ENCODE measurements at places on chromosomes 7 and 10.
A peak's percentile ranks its signal among the peaks of the same experiment; 100 is the strongest.

DNA sequence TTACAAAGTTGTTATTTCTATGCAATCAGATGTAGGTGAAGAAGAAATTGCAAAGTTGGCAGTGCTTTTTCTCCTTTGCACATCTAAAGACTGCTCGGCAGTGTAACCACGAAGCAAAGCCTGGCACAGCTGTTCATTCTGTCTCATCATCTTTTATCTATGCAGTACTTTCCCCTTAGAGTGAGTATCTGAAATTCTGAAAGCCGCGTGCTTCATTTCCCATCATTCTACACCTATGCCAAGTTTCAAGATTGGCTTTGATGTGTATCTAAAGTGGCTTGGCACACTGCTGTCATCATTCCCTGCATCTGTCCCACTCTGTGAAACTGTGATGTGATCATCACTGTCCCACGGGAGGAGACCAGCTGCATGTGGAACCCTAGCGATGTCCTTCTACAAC is 15.2 kb downstream of the SOSTDC1 start:
- no peak for DNase-seq

GRCh38 chr10:63217120-63217605 is 84.0 kb downstream of the NRBF2 start:
- no peak for DNase-seq

- no peak for DNase-seq
Observed at GRCh38 chr7:96238474-96238873, 83.4 kb downstream of the SLC25A13 start.

DNA sequence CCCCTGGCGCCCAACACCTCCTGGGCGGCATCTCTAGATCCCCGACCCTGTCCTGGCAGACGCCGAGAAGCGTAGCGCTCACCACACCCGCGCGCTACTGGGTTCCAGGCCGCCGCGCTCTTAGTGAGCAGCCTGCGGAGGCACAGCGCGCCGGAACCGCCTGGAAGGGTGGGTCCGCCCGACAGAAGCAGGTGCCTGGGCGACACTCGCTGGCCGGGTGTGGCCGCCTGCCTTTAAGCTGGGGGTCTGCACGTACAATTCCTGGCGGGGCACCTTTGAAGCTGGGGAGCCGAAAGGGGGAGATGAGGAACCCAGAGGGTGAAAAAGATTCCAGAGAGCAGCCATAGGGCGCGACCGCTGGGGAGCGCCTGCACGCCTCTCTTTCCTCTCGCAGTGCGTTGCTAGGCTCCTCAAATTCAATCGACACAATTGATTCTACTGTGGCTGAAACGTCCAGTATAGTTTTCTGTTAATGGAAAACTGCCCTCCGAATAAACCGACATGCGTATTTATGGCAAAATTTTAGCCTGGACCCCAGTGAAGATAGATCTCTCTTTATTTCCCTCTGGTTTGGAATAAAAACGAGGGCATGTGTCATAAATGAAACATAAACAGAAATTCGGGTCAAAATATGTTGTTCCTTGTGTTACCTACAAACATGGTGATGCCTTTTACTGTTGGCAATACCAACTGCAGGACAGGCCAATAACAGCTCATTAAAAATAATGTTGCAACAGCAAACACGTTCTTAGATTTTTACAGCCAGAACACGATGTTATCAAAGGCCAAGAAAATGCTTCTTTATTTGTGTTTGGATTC is 4.6 kb downstream of the HMX3 start:
- DNase-seq: no peak

GRCh38 chr7:23357190-23358093 is 58.3 kb downstream of the MALSU1 start:
- DNase-seq: no peak

DNA sequence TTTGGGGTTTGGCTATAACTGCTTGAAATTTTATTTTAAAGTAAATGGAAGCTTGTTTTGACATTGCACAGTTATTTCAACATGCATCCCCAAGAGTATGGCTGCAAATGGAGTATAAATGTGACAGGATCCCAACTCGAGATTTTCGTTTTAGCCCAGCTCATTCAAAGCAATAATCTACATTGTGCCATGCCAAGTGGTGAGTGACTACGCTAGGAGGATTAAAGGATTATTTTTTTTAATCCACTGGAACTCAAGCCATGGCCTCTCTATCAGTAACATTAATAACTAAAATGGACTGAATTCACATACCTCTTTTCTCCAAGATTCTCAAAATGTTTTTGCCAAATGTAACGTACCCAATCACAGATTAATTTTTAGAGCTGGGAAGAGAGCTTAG is 60.6 kb upstream of the AUTS2 start:
- no peak for DNase-seq

DNA sequence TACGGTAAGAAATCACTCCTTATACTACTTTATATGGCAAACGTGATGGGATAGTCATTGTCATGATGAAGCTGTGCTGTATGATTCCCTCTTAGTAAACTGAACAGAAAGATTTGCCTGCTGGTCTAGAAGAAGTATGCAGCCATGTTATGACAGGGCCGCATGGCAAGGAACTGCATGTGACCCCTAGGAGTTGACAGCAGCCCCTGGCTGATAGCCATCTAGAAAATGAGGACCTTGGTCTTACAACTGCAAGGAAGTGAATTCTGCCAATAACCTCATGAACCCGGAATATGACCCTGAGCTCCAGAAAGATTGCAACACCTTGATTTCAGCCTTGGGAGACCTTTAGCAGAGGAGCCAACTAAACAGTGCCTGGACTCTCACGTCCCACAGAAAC is 193.3 kb downstream of the SEMA3E start:
- no peak for DNase-seq

GRCh38 chr10:53952698-53953630 is 848.1 kb downstream of the PCDH15 start:
- DNase-seq: no peak

DNA sequence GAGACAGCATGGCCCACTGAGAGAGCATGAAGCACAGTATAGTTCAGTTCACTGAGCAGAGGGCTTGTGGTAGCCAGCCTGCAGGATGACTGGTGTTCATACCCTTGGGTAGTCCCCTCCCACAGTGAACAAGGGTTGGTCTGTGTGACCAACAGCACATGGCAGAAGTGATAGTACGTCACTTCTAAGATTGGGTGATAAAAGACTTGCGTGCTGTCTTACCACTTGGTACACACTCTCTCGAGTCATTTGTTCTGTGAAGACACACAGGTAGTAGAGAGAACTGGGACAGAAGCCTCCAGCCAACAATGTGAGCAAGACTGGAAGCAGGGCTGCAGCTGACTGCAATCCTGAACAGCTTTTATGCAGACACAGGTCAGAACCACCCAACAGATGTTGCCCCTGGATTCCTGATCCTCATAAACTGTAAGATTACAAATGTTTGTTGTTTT is 14.6 kb downstream of the EPC1 start:
- DNase-seq: peak; percentile 61

DNA sequence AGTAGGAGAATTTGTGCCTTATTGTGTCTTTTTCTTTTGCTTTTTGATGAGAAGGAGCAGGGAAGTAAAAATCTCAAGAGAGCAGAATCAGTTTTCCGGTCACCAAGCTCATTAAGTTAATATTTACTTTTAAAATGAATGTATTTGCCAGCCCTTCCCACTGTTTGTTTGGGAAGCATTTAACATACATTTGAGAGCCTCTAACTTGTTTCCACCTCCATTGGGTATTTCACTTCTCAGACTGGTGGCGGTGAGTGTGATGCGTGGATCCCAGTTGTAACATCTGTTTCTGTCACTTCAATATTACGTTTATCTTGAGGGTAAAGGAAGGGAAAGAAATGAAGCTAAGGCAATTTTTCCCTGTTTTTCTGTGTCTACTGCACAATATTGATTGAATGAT is 22.8 kb downstream of the CDK14 start:
- no peak for DNase-seq

DNA sequence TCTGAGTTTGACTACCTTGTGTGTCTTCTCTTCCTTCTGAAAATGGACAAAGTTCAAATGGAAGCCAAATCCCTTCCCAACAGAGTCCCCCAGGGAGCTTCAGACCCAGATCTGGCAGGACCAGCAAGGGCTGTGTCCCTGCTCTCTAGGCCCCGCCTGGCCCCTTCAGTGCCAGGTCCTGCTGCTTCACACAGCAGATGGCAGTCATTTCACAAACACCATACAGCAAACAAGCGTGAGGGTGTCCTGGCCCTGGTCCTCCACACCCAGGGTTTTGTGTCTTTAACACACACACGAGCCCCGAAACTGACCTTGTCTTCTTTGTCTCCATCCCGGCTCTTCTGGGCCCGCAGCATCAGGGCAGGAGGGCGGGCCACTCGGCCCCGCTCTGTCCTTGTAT is 145.0 kb downstream of the TCERG1L start:
- no peak for DNase-seq

- DNase-seq: no peak
Observed at GRCh38 chr7:5420067-5420880, 3.4 kb downstream of the TNRC18 start.

- no peak for DNase-seq
Observed at GRCh38 chr7:95180-95862, 97.0 kb upstream of the FAM20C start.

DNA sequence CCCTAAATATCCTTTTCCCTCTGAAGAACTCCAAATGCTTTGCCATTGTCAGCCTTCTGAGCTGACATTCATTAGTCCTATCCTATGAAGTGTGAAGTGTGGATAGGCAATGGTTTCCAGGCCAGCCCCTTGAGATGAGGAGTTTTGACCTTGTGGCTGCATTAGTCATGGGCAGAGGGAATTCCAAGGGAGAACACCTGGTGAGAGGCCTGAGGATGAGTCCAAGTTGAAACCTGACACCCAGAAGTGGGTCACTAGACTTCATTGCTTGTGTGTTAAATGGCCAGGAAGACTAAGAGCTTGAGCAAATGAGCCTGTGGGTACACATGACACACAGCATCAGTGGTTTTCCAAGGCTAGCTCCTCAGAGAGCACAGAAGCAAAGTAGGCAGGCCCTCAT is 260.8 kb downstream of the SKAP2 start:
- DNase-seq: no peak

DNA sequence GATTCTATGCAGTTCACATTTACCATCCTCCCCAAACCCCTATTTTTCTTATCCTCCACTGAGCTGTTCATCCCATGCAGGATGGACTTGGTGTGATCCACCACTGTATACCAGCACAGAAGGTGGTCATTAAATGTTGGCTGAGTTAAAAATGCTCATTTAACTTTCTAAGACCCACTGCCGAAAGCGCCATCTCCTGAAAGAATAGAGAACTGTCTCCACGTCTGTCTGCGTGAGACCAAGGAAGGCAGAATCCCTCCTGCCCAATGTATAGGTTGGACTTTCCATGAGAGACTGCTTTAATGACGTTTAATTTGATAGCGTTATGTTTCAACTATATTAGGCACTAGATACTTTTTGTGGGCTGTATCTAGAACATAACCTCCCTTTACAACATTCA is 124.3 kb downstream of the GPAM start:
- no peak for DNase-seq

DNA sequence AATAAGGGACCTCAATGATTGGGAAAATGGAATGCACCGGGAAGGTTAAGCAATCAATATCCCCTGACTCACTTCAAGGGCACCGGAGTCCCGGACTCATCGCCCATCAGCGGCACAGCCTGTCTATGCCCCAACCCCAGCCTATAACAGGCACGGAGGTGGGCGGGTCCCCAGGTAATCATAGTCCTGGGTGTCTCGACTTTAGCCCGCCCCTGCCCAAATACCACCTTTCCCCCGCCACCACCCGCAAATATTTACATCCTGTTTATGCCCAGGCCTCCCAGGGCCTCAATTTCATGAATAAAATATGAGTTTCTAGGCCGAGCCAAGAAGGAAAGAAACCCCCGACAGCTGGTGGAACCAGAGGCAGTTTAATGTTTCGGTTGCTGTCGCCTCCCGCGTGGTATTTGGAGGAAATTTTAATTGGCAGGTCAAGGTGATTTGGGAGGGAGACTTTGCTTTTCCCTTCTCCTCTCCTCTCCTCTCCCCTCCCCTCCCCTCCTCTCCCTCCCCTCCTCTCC is 15.6 kb upstream of the RFC2 start:
- DNase-seq: peak; percentile 24

DNA sequence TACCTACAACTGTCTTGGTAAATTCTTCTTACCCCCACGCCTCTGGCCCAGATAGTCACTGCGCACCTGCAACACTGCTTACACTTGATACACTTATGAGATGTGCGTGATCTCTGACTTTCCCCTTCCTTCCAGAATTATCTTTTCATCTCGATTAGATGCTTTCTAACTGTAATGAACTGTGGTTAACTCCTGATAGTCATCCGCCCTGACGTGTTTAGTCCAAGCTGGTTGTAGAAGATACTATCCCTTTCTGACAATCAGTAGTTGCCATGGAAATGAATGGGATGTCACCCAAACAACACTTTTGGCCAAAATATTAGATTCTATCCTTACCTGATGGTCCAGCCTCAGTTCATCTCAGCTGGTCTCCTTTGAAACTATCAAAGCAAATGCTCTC is 241.5 kb downstream of the ADAM12 start:
- DNase-seq: no peak

DNA sequence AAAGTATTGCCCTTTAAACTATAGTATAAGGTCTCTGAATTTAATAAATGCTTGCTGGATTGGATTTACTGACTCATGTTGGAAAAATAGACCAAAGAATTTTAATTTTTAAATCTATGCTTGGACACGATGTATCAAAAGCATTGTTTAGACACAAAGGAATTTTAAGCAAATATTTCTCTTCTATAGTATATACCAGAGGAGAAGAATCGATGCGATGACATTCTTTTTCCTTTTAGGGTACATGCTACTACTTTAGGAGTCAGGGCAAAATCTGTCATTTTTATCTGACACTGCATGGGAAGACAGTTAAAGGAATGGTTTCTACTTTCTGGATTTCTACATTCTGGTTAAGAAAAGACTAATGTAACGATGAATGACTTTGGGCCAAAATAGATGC is 339.9 kb downstream of the BMPER start:
- no peak for DNase-seq
